LNCaP clone FGC (cell line): ENCODE measurements at places on chromosomes 7 and 10.
A peak's percentile ranks its signal among the peaks of the same experiment; 100 is the strongest.

DNA sequence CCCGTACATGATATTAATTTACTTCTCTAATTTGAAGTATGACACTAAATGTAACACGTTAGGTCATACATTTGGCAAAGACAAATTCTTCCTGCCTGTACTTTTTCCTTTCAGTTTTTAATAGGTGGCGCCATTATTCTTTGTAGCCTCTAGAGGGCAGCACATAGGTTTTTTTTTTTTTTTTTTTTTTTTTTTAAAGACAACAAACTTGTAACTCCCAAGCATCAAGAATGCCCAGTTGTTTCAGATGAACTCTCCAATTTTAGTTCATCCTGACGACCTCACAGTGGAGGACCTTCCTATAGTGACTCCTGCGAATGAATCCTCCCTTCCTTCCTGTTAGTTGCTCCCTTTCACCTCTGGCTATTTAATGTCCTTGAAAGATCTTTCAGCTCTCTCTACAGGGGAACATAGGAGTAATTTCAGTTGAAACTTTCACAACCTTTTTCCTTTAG lies 139.3 kb upstream of the HDAC9 start:
- DNase-seq: no peak

- no peak for DNase-seq
These were observed 195.6 kb downstream of the TNS3 start for GRCh38 chr7:47386273-47386835.

DNA sequence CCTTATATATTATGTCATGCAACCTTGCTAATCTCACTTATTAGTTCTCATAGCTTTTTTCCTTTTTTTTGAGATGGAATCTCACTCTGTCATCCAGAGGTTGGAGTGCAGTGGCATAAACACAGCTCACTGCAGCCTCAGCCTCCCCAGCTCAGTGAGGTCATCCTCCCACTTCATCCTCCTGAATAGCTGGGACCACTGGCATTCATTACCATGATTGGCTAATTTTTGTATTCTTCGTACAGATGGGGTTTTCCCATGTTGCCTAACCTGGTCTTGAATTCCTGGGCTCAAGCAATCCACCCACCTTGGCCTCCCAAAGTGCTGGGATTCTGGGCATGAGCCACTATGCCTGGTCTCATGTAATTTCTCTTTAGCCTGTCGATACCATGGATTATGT lies 89.1 kb upstream of the TRIM24 start:
- DNase-seq: no peak

GRCh38 chr10:30134171-30134945 lies 75.0 kb upstream of the JCAD start:
- no peak for DNase-seq

DNA sequence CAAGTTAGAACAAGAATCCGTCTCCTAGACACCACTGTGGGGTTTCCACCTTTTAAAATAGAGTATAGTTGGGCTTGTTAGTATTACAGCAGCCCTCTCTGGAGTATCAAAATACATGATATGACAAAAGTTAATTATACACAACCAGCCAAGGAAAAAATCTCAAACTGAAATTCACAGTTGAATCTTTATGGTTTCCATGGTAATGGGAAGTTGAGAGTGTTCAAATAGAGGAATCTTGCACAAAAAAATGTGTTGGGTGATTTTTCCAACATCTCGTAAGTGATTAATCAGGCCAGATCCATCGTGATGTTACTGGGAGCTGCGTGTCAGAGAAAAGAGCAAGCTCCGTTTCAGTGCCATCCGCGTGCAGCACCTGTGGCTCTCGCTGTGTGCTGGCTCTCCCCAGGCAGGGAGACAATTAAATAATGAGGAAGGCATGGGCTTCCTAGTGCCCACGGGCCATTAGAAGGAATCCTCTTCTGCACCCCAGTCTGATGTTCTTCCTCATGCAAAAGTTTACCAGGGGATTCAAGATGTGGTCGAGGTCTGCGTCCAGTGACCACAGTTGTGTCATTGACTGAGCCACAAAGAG lies 41.1 kb upstream of the ADARB2 start:
- DNase-seq: no peak

DNA sequence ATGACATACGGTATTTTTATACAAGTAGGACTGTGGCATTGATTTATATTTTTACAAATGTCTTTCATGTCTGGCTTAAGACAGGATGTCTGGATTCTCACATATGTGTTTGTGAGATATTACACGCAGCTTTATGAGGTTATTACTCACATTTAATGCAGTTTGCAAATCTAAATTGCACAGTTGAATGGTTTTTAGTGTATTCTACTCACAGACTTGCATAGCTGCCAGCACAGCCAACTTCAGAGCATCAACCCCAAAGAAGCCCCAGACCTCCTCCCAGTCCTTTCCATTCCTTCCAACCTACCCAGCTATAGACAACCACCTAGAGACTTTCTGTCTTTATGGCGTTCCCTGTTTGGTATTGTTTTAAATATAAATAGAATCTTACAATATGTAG lies 193.8 kb upstream of the SHH start:
- no peak for DNase-seq

DNA sequence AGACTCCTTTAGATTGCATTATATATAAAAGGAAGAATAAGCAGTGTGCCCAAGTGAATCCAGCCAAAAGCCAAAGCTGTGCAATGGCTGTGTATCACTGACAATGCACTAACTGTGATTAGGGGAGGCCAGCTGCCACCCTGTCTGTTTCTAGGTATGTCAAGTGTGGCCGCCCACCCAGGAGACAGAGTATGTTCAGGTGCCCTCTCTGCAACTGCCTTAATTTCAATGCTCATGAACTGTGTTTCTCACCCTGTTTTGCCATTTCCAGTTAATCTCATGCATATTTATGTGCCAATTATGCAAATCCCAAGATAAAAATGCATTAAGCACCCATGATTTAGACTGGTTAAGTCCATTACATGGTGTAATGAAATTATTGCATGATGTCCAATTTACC lies 159.4 kb downstream of the FRMD4A start:
- DNase-seq: no peak

GRCh38 chr10:132434405-132435005 lies 37.5 kb downstream of the PWWP2B start:
- DNase-seq: no peak

DNA sequence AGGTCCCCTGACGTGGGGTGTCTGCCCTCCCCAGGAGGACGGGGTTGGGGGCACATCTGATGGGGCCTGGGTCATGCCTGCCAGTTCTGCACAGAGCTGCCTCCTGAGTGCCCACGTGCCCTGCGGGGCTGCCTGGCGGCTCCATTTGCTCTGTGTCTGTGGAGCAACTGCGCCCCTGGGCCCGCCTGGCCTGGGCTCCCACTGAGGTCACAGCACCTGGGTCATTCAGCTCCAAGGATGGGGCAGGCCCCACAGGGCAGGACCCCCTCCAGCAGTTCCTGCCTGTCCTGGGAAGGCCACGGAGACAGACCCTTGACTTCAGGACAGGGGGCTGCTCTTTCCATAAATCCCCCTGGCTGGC lies 590.6 kb downstream of the PTPRN2 start:
- DNase-seq: no peak

- peak; percentile 89 for DNase-seq
These were observed 1.5 kb upstream of the NRP1 start for GRCh38 chr10:33335801-33336581.

DNA sequence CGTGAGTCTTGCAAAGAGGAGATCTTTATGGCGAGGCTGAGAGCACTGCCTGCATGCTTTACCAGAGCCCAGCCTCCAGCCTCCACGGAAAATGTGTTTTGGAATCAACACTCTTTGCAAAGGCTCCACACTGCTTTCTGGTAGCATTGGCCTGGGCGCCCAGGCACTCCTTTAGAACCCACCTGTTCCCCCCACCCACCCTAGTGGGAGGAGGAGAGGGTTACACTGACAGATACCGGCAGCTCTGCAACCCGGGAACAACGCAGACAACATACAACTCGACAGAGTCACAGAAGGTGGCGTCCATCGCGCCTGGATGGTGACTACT lies 5.5 kb upstream of the MNX1 start:
- DNase-seq: no peak

GRCh38 chr7:18370633-18371032 lies 124.9 kb upstream of the HDAC9 start:
- DNase-seq: no peak

DNA sequence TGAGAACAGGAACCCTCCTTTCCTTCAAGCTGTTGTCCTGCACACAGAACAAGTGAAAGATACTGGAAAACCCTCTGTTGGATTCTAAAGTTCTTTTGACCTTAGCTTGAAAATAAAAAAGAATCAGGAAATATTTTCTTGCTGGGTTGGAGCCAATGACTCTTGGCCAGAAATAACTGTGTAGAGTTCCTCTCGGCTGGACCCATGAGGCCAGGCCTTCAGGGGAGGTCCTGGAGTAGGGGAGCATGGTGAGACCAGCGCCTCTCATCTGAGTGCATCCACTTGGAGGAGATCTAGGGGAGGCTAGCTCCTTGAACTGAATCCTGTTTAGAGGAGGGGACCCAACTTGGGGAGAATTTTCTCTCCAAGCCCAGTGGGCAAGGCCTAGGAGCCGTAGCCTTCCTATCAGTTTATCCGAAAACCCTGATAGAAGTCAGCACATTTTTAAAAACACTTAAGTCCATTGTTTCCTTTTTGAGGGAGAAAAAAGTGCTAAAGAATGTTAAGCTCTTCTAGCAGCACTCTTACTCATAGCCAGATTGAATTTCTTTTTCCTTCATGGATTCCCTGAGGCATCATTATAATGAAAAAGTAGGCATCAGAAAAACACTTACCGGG lies 635.7 kb upstream of the ANKRD30A start:
- DNase-seq: no peak
